ENCODE measurements at places on chromosomes 5 and 9.

DNA sequence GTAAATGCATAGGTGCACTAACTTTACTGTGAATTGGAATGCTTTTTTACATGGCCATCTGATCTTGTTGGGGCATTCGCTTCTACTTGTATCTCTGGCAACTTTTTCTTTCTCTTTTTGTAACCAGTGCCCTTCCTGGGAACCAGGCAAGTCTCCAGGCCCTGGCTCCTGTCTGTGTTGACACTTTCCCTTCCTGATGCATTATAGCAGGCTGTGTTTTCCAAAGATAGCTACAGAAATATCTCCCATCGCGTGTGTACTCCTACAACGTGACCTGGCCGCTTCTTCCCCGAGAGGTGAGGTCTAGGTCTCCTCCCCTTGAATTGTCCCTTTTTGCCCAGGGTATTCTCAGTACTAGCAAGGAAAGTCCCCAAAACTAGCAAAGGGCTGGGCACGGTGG lies 81.1 kb upstream of the SPIN1 start:
- DNase-seq, result no peak

DNA sequence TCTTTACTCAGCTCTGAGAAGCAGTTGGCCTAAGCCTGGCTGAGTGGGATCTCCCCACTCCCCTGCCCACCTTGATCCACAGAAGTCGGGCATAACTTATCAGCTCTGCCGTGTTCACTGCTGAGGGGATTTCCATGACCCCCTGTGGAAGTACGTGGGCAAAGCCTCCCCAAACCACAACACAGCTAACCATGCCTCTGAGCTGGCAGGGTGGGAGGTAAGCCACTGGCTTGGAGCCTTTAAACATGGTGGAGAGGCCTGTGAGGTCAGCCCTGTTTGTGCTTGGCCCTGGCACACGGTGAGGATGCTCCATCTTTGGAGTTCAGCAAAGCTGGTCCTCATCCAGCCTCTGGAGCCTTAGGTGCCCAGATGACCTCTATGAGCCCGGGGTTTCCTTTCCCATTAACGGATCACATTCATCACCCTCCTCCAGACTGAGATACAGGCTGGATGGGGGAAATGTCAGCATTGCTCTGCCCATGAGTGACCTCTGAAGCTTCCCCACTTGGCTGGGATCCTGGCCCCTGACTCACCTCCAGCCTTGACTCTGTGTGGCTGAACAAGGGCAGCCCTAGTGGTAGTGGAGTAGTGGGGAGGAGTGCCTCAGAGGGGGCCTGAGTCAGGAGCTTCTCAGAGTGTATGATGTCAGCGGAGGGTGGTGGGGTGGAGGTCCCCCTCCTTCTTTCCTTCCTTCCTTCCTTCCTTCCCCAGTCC lies 6.2 kb downstream of the PDLIM4 start:
- no peak for DNase-seq

DNA sequence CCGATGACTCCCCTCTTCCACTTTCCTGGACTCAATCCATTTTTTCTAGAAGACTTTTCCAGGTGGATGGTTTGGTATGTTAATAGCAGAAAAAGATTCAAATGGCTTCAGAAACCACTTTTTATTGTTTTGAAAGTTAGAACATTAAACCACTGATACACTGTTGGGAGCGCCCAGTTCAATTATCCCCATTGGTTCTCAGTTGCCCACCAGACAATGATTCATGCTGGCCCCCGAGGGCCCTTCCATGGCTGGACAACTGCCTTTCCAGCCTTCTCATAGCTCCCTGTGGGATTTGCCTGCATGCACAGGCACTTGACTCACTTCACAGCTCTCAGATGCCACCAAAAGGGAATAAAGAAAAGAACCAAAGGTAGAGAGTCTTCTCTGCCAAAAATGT lies 21.3 kb upstream of the ANKRD34B start:
- no peak for DNase-seq

- no peak for DNase-seq
Measured at GRCh38 chr9:137115394-137116026, 977 bp upstream of the DPP7 start.

DNA sequence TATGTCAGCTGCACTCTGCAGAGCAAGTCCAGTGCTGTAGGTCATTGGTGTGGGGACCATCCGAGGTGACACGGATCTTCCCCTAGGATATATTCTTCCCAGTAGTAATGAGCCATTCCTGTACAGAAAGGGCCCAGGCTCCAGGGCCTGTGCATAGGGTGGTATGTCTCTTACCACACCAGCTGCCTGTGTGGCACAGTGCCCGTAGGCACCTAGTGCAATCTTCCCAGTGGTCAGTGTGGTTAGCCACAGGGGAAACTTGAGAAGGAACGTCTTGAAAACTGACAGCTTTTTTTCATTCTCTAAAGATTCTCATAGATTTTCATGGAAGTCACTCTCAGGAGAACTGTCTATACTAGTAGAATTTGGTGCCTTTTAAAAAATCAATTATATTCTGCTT lies 39.8 kb downstream of the CYSTM1 start:
- DNase-seq, result no peak

- no peak for DNase-seq
Measured at GRCh38 chr9:101629636-101630035, 34.9 kb upstream of the PPP3R2 start.

GRCh38 chr9:72864327-72864726 lies 88.5 kb downstream of the ALDH1A1 start:
- no peak for DNase-seq

DNA sequence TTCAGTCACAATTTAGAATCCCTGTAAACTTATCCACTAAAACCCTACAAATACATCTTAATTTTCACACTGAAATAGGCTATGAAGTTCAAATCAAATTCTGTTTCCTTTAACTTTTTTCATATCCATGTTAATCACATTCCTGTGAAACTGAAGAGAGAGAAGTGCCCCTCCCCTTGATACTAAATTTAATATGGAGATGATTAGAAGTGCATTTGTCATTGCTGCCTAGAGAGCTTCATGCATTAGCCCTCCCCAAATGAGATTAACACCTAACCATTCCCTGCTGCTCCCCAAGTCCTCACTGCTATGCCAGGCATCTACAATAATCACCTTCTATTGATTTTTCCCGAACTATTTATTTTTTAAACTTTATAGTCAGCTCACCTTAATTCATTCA lies 85.1 kb upstream of the SPOCK1 start:
- DNase-seq, result no peak

DNA sequence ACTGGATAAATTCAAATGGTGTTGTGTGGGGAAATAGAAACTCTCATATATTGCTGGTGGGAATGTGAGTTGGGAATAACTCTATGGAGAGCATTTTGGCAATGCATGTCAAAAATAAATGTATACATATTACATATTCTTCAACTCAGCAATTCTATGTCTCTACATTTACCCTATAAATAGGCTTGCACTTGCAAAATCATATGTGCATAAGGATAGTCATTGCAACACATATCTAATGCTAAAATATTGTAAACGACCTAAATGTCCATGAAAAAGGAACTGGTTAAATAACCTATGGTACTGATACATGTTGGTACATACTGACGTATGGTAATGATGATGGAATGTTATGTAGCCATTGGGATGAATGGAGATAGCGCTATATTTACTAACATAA lies 94.5 kb upstream of the CHD1 start:
- DNase-seq, result no peak

DNA sequence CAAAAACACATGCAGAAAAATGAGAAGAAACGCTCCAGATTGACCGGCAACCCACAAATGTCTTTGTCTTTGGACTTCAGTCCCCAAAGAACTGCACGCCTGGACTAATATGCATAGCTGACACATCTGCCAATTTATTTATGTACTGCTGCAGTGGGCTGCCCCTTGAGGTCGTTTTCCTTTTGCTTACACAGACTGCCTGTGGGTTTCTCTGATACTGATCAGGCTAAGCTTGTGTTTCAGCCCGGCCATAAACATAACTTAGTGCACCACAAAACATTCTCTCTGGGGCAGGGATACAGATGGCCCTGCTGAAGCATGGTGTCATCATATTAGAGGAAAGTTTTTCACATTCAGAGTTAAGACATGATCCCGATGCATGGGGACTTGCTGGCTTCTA lies 75.4 kb downstream of the NUDT12 start:
- DNase-seq, result no peak

- DNase-seq, result no peak
Measured at GRCh38 chr5:178376921-178377582, 144.4 kb upstream of the PHYKPL start.

GRCh38 chr5:166370928-166371690 lies 1920.3 kb upstream of the WWC1 start:
- no peak for DNase-seq

- DNase-seq, result no peak
Measured at GRCh38 chr9:5563417-5563815, 53.1 kb downstream of the PDCD1LG2 start.

DNA sequence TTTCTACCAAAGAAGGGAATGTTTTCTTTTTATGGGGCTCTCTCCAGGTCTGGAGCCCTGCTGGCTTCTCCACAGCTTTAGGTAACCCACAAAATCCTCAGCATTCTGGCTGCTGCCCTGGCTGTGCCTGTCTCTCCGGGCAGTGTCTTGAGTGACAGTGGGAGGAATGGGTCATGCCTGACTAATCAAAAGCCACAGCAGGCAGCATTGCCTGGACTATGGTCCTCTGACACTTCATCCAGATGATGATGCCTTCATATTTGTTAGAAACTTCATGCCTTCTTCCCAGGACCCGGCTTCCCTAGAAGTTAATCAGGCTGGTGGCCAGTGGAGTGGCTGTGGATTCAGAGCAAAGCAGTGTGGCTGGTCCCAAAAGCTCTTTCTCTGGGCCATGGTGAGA lies 32.2 kb upstream of the TGFBI start:
- no peak for DNase-seq

DNA sequence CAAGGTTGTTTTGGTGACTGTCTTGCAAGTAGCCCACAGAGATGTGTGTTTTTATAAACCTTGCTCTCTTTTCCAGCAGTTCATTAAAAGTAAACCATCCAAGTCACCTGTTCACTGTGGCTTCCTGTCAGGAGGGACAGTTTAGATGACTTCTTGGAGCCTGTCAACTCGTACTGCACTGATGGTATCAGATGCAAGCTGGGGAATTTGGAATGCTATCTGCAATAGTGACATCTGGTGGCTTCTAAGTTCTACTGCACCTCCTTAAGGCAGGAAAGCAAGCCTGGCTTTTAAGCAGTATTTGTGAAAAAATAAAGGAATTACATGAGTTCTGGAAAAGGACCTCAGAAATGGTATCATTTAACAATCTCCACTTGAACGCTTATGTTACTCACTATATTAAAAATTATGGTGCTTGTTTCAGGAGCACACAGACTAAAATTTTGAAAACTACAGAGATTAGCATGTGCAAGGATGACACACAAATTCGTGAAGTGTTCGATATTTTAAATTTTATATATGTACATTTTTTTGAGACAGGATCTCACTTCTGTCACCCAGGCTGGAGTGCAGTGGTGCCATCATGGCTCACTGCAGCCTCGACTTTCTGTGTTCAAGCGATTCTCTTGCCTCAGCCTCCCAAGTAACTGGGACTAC lies 164.0 kb downstream of the TTC39B start:
- DNase-seq, result peak; percentile 63

GRCh38 chr5:168592014-168592368 lies 12.8 kb upstream of the PANK3 start:
- DNase-seq, result no peak

- DNase-seq, result no peak
Measured at GRCh38 chr9:127388037-127388855, 8.7 kb upstream of the SLC2A8 start.

DNA sequence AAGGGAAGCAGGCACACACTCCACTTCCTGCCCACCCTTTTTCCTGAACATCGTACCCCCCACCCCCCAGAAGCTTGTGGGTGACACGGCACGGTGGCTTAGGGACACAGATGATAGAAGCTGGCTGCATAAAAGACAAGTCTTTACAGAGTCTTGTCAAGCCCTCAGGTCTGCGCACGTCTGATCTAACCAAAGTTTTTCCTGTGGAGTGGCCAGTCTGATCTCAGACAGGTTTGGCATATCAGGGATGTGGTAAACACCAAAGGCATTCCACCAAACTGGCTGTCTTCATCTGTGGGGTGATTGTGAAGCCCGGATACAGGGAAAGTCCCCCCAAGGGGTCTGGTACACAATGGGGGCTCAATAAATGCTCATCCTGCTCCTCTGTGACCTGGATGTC lies 50.0 kb downstream of the CRB2 start:
- DNase-seq, result no peak

DNA sequence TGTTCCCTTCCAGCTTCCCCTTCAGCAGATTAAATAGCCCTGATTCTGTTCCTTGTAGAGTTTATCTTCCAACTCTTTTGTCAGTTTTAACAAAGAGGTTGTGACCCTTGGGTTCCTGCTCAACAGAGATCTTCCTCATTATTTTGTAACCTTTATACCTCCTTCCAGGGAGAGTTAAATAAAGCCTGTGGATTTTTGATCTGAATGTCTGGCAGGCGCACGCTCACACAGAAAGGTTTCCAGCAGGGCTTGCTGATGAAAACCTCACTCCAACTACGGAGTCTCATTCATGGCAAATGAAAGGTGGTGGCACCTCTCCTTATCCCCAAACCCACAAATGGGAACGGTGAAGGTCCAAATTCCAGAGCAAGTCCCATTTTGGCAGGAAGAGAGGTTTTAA lies 129.0 kb downstream of the SREK1 start:
- DNase-seq, result no peak

GRCh38 chr5:565782-566440 lies 41.7 kb upstream of the SLC9A3 start:
- no peak for DNase-seq

DNA sequence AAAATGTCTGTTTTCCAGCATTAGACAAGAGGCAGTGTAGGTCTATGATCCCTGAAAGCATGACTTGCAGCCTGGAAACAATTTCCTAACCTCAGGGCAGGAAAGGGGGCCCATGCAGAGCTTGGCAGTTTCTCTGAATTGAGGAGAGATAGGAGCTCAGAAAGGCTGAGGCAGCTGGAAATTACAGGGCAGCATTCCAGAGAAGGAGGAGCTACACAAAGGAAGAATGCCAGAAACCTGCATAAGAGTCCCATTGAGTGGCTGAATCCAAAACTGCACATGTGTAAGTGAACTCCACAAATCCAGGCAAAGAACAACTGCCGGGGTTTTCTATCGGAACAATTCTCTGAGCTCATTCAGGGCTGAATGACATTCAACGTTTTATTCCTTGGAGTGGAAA lies 346.8 kb downstream of the PIK3R1 start:
- DNase-seq, result no peak

DNA sequence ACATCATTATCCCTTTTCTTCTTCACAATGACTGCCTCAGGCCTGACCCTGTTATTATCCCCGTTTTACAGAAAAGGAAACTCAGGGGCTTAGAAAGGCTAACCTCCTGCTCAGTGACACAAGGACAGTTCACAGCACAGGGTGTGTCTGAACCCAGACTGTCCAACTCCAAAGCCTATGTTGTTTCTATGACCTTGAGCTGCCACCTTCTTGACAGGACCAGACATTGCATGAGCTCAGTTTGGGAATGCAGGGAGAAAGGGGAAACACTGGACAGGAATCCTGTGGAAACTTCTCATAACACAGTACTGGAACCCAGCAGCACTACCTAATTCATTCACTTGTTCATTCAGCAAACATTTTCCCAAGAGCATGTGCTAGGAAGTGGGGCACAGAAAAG lies 472.8 kb downstream of the CDK5RAP2 start:
- no peak for DNase-seq

Data from NCI-H1694 (cell line).